Brain microvascular endothelial cell (primary cell): ENCODE measurements at places on chromosomes 3 and 15.

DNA sequence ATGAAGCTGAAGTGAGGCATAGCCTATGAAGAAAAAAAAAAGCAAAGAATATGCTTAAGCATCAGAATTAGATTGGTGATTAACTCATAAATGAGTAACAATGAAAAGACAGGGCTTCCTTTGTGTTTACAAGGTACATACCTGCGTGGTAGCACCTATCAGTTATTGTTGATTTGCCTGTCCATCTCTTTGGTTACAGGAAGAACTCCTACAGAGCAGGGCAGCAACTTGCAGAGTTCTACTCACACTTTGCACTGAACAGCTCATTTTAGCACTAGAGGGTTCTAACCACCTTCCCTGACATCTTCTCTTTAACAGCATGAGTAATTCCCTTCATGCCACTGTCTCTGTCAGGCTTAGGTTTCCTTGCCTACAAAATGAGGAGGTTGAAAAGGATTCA is 166.0 kb downstream of the DPH6 start:
- no peak for DNase-seq

DNA sequence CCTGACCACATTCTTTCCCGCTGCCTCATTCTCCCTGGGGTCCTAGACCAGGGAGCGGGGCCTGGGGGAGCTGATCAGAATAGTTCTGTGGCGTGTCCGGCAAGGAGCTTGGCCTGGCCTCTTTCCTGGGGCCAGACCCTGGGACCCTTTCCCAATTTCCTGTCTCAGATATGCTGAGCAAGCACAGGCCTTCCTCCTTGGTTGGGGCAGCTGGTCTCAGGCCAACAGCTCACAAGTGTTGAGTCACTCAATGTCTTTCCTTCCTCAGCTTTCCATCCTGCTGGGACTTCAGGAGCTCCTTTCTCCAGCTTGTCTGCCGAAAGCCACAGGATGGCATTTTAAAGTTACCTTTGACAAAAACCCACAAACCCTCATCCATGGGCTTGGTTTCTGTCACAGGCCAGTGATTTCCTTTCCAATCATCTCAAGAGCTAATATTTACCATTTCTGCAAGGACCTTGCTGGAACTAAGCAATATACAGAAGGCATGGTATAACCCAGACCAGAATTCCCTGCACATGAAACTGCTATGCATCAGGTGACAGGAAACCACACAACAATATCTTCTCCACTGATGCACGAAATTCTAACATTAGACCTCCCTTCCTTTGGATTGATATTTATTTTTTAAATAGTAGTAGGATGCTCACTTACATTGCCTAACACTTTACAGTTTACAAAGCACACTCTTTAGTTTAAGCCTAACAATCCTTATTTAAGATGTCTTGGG is 19.5 kb upstream of the TIMP4 start:
- DNase-seq = peak; percentile 49

GRCh38 chr15:31446546-31446945 is 119.9 kb downstream of the KLF13 start:
- no peak for DNase-seq

DNA sequence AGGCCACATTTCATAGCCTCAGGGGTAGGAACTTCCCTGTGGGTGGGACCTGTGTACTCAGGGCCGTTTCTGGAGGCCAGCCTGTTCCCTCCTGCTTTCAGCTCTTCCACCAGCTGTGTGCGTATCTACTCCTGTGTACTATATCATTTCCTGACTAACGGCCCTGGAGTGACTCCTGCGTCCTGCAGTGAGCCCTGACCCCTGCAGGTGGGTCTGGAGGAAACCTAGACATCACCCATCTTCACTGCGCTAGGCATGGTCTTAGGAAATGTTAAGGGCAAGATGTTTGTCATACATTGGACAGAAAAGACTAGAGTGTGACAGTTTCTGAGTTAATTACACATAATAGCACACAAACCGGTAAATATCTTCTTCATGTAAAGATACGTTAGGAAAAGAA is 297.3 kb downstream of the GABRB3 start:
- DNase-seq = no peak

DNA sequence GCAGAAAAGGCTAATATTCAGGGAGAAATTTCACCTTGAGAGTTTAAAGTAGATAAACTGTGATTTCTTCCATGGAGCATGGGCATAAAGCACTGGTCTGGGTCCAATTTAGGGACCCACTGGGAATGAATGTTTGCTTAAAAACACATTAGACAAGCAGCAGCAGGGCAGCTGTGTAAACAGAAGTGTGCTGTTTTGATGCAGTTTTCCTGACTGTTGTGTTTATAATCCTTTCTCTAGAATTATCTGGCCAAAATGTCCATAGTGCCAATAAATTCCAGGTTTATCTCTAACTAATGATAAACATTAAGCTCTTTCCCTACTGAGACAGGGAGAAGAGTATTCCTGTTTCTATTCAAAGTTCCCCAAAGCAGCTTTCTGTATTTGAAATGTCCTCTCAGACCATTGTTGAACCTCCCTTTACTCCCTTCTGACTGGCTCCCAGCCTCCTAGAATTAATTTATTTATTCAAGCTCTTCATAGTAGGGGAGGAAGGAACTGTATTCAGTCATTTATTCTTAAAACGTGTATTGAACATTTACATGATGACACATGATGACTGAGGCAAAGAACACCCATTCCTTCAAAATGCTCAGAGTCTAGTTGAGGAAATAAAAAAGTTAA is 7.0 kb upstream of the TM4SF18 start:
- no peak for DNase-seq

- peak; percentile 11 for DNase-seq
These were observed 65.1 kb upstream of the TBL1XR1 start for GRCh38 chr3:177262396-177262795.

GRCh38 chr3:14803101-14803980 is 15.4 kb upstream of the FGD5 start:
- peak; percentile 5 for DNase-seq

DNA sequence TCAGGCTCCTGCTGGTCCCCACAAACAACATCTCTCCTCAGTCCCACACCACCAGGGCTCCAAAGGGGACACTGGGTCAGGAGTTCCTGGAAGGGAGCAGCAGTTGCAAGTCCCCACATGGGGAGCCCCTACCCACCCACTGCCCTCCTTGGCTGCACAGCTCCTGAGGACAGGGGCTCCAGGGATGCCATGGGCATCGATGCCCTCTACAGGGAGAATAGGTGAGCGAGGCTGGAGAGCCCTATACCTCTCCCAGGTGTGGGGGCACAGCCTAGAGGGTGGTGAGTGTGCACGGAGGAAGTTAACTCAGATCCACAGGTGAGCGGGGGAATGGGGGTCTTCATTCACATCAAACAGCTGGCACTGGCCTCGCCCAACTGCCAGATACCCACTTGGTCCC is 141.2 kb upstream of the LINGO1 start:
- DNase-seq = no peak

GRCh38 chr15:39075756-39076341 is 505.0 kb upstream of the THBS1 start:
- DNase-seq = no peak

DNA sequence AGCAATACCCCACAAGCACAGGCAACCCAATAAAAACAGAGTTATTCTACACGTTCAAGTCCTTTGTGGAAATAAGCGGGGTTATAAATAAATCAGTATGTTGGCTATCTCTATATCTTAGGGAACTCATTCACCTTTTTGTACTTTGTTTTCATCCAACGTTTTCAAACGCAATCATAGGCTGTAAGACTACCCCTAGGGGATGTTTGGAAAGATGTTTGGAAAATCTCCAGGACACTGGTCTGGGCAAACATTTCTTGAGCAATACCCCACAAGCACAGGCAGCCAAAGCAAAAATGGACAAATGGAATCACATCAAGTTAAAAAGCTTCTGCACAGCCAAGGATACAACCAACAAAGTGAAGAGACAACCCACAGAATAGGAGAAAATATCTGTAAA is 70.1 kb downstream of the CLDN11 start:
- peak; percentile 48 for DNase-seq

DNA sequence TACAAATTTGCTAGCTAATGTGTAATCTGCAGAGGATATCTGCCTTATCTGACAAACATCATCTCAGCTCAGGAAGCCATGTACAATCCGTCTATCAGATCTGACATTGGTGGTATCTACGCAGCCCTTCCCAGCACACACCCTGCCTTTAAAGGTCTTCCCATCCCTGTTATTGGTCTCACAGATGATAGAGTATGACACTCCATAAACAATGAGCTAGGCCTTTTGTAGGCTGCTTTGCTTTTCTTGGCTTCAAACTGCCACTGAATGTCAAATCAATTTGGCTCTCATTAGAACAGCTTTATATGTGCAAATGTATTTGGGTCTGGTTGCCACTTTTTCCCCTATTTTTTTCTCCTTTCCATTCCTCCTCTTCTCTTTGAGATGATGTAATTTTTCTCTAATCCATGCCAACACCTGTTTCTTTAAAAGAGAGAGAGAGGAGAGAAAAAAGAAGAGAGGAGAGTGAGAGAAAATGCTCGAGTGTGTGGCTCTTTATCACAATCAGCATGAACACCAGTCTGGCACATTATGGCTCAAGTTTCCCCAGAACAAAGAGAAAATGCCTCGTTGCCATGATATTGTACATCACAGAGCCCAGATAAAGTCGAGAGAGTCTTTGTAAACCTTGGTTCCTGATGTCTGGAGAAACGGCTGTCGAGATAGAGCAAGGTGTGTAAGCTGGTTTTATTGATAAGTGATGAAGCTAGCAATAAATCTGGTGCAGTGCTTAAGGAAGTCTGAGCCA is 80.8 kb upstream of the DPH6 start:
- DNase-seq = no peak

DNA sequence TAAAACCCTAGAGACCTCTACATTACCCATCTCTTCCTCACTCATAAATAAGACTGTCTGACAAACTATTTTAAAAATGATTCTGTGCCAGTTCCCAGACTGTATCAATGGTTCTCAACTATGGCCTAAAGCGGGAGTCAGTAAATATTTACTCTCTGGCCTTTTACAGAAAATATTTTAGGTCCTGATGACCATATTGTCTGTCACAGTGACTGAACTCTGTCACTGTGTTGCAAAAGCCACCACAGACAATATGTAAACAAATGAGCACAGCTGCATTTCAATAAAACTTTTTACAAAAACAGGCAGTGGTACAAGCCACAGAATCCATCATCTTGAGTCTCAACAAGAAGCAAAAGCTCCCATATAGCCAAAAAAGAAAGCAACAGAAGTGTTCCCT is 45.4 kb downstream of the PLOD2 start:
- DNase-seq = no peak

GRCh38 chr3:98259707-98260106 is 4.3 kb upstream of the OR5H6 start:
- no peak for DNase-seq

- DNase-seq = peak; percentile 96
These were observed 157.6 kb downstream of the NFKBIZ start for GRCh38 chr3:102006812-102007485.

GRCh38 chr15:28889346-28889745 is 3.6 kb downstream of the APBA2 start:
- DNase-seq = no peak

DNA sequence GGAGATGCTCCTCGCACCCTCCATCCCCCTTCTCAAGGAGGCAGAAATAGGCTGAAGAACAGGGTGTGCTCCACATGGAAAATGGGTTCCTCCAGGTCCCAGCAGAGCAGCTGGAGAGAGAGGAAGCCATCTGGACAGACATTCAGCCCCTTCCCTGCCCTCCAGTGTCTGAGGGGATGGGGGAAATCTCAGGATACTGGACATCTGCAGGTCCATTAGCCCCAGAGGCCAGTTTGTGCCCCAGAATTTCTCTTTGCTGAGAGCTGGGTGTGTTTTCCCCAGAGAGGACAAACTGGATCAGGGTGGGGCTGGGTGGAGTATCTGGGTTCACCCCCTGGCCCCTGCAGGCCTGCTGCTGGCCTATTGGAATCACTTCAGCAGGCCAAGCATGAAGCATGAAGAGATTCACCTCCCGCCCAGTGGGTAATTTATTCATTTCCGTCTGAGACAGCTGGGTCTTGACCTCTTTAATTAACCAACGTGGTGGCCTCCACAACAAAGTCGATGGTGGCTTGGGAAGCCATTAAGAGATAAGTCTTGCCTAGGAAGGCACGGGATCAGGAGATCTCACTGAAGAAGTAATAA is 4.6 kb downstream of the FAM3D start:
- no peak for DNase-seq

DNA sequence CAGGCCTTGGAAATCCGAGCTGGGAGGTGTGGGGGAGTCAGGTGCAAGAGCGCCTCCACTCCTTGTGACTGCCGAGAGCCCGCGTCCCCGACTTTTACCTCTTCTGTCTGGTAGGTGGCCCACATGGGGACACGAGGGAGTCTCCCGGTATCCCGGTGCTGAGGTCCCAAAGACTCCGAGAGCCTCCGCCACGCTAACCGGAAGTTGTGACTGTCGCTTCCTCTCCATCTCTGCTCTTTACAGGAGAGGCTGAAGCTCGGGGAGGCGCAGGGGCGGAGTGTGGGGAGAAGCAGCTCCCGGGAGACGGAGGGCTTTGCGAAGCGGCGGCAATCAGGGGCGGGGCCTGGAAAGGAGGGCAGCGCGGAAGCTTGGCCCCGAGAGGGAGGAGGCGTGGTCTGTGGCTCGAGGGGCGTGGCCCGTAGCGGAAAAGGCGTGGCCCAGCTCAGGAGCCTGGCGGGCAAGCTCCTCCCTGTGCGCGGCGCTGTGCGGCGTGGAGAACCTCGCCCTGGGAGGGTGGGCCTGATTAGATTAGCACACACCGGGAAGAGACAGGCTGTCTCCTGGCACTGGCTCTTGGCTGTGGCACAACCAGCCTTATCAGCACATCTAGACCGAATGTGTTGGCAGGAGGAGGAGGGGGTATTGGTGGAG is 143.9 kb downstream of the GABRB3 start:
- no peak for DNase-seq

GRCh38 chr15:62582580-62582979 is 417.5 kb upstream of the C2CD4B start:
- no peak for DNase-seq

GRCh38 chr3:97914388-97914787 is 57.8 kb downstream of the RIOX2 start:
- peak; percentile 10 for DNase-seq

- DNase-seq = no peak
These were observed 65.2 kb downstream of the LPP start for GRCh38 chr3:188219147-188219546.

GRCh38 chr3:48429960-48430707 is at the start of gene PLXNB1:
TSS of gene PLXNB1 (minus strand) at chr3:48430086. CDS start at chr3:48424611, 5,475 bp downstream.
- DNase-seq = no peak

- no peak for DNase-seq
These were observed 11.2 kb downstream of the BOC start for GRCh38 chr3:113222451-113223086.

GRCh38 chr15:77371850-77372563 is 47.9 kb downstream of the PEAK1 start:
- DNase-seq = no peak

DNA sequence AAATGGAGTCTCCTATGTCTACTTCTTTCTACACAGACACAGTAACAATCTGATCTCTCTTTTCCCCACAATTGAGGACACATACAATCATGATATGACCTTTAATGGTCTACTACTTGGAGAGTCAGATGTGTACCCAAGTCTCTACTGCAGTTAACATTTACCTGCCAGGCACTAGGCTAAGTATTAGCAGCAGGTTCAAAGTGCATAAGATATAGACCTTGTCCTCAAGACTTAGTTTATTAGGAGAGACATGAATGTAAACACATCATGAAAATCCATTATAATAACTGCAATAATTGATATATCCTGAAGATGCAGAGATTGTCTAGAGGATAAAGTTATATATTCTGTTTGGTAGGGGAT is 3.1 kb downstream of the SLC35A5 start:
- DNase-seq = no peak
